ENCODE measurements at places on chromosomes 3 and 15.

- peak; percentile 38 for DNase-seq
Observed at GRCh38 chr15:88018869-88019641, 237.5 kb downstream of the NTRK3 start.

- DNase-seq: peak; percentile 7
Observed at GRCh38 chr3:34483311-34483887, 685.0 kb downstream of the PDCD6IP start.

GRCh38 chr3:61520966-61521628 is 40.3 kb upstream of the PTPRG start:
- no peak for DNase-seq

DNA sequence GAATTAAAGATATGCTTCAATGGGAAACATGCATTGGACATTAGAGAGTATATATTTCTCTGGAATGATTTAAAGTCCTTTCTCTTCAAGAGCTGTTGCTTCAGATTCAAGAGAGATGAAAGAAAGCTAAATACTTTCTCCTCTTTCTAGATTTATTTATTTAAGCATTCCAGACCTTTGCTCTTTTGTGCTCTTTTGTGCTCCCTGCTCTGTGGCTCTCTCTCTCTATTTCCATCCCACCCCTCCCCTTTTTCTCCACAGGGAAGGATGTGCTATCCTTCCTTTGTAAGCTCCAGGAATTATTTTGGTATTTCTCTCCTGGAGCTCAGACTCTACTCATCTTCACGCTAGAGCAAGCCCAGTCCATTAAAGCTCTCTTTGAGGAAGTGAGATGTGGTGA is 871.9 kb upstream of the GBE1 start:
- DNase-seq: no peak

DNA sequence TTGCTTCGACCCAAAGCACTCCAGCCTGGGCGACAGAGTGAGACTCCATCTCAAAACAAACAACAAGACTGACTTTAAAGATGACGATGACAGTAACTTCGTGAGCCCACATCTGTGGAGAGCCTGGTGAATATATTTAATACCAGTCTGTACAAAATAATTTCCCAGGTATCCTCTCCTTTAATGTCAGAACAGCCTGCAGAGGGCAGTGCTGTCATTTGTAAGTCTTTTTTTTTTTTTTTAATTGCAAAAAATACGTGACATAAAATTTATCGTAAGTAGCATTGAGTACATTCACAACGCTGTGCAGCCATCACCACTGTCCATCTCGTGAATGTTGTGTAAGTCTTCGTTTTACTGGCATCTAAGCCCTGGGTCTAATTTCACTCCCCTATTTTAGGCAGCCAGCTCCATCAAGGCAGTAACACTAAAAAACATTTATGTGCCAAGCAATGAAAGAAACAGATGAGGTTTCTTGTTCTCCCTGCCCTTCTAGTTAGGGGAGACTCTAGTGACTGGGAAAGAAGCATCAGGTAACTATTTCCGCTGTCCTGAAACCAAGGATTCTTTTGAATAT is 1.4 kb downstream of the HTD2 start:
- DNase-seq: peak; percentile 64

DNA sequence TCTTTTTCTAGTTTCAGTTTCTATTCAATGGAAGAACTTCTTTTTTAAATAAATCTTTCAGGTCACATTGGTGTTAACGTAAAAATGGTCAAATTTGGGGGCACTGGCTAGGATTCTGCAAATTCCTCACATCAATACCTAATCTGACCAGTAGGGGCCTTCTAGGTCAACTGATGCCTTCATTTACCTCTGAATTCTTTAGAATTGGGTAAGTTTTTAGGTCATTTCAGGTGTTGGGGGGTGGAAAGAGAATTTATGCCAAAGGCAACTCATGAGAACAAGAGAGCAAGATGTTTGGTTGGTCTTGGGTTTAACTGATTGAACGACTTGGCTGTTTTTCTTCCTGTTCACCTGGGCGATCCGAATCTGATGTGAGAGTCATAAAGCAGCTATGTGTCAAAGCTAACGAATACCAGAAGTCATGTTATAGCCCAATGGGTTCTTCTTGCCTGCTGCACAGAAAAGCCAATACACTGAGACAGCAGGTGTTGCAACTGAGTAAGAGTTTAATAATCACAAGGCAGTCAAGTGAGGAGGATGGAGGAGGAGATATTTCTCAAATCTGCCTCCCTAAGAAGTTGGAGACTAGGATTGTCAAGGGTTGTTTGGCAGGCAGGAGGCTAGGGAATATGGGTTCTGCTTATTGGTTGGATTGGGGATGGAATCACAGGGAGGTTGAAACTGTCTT is 15.3 kb downstream of the LRRC49 start:
- DNase-seq: no peak

DNA sequence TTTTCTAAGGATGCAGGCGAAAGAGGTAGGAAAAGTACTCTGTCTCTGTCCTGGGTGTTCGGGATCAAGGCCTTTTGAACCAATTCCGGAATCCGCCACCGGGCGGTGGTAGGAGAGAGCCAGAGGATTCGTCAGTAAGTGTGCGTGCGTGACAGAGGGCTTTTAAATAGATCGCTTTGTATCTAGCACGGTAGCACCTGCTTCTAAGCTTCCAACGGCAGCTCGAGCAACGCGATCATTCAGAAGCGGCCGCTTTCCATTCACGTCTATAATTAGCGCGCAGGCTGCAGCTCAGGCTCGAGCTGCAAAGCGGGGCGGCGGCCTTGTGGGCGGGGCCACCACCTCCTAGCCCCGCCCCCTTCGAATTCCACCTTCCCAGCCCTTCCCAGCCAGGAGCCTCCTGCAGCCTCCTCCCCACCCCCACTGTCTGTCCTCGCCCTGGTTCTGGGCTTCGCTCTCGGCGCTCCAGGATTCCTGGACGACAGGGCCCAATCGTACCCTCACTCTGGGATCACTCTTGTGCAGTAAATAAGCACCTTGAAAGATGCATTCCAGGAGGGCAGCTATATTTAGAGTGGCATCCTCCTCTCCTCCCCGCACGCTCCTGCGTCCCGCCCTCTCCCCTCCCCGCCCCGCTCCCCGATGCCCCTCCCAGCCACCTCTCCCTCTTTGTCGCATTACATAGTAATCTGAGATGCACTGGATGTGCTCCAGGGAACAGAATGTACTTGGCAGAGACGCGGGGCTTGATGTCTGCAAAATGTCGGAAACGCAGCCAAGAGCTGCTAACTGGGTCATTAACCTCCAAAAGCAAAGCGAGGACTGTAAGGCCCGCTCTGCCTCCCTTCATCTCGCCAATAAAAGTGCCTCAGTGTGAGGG is 224.1 kb upstream of the TPRG1 start:
- DNase-seq: peak; percentile 95

- no peak for DNase-seq
Observed at GRCh38 chr3:154421083-154421482, 8.9 kb downstream of the GPR149 start.

- DNase-seq: peak; percentile 53
Observed at GRCh38 chr3:60703956-60704736, 547.1 kb downstream of the FHIT start.

All from RPMI7951 (cell line).